ENCODE measurements at places on chromosomes 4 and X.

DNA sequence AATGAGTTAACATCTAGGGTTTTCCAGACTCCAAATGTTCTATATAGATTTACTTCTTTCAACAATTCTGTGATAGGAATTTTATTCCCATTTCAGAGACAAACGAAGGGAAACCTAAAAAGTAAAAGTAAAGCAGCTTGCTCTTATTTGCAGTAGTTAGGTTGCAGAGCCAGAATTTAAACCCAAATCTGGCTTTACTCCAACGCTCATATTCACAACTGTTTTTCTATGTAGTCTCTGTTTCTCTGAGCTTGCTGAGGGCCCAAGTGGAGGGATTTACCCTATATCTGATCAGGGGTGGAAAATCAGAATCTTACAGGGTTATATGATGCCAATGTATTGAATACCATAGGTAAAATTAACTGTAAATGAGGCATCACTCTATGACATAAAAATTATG, 599.1 kb upstream of the GRIA3 start:
- DNase-seq: no peak

GRCh38 chrX:111129921-111130320, 33.9 kb downstream of the PAK3 start:
- DNase-seq: no peak

GRCh38 chr4:164357957-164358356, 396.0 kb upstream of the SMIM31 start:
- DNase-seq: no peak

GRCh38 chrX:13938051-13938828, 91.5 kb downstream of the GEMIN8 start:
- DNase-seq: peak; percentile 55

DNA sequence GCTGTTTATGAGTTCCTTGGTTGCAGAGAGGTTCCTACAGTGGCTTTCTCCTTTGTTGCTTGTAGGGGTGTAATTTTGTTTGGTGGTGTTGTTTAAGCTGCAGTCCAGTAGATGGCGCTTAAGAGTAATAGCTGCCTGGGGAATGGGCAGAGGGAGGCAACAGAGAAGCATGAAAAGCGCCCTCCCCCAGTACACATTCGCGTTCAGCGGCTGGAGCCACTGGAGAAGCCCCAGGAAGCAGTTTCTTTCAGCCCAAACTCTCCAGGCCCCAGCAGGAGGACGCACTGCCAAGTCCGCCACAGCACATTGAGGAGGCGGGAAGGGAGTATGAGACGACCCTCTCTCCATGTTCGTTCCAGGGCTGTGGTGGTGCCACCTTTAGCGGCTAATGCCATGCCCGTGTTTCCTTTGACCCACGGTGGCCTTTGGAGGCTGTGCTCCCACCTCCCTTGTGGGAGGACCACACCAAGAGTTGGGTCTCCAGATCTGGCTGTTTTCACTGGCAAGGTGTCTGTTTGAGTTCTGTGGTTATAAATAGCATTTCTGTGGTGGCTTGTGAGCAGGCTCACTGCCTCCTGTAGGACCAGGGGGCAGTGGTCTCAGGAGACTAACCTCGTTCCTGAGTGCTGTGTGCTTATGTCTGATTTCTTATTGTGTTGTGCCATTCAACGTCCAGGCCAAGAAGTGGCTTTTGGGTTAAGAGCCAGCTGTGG, 252.3 kb downstream of the ARHGAP10 start:
- peak; percentile 79 for DNase-seq

GRCh38 chr4:169803413-169803812, 45.7 kb upstream of the HPF1 start:
- no peak for DNase-seq

- no peak for DNase-seq
Observed at GRCh38 chrX:134870419-134870818, 120.4 kb upstream of the SMIM10 start.

DNA sequence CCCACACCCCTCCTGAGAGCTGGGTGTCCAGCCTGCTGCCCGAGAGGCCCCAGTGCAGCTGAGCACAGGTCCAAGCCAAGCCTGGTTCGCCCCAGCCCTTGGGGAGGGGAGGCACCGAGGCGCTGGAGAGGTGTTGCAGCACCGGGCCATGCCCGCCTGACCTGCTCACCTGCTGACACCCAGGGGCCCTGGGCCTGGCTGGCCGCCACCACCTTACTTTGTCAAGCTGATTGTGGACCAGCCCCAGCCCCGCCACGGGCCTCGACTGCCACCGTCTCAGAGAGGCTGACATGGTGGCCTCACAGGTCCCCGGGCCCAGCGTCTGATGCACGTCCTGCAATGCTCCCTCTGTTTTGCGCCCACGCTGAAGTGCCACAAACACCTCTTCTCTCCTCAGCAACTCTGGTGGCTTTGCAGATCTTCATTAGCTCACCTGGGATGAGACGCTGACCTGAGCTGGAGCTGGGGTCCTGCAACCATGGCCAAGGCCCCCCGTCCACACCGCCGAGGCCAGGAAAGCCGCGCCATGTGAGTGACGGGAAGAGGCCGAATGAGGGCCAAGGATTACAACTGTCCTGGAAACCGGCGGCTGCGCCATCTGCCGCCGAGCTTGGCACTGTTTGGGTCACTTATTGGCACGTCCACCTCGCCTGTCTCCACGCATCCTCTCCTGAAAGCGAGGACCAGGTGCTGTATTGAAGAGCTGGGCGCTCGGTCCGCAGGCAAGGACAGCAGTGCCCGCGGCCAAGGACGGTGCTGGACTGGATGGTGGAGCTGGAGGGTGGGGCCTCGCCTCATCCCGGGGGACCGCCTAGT, 7.6 kb downstream of the CPLX1 start:
- DNase-seq: no peak

GRCh38 chr4:111977419-111977965, 167.8 kb upstream of the FAM241A start:
- no peak for DNase-seq

DNA sequence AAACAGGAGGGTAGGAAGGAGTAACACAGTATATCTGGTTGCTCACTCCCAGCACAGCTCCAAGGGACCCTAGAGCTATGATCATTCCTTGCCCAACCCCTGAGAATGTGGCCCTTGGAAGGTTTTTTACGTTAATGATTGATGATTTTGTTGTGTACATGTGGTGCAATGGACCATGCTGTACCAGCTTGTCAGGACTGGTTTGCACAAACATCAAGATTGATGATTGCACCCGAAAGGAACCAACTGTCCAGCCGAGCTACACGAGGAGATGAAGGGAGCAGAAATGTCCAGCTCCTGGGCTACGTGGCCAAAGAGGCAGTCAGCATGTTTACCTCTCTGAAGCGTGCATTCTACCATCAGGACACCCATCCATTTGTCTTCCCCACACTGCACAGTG, 83.2 kb upstream of the USP9X start:
- no peak for DNase-seq

- no peak for DNase-seq
Observed at GRCh38 chr4:124610211-124610610, 102.3 kb downstream of the ANKRD50 start.

DNA sequence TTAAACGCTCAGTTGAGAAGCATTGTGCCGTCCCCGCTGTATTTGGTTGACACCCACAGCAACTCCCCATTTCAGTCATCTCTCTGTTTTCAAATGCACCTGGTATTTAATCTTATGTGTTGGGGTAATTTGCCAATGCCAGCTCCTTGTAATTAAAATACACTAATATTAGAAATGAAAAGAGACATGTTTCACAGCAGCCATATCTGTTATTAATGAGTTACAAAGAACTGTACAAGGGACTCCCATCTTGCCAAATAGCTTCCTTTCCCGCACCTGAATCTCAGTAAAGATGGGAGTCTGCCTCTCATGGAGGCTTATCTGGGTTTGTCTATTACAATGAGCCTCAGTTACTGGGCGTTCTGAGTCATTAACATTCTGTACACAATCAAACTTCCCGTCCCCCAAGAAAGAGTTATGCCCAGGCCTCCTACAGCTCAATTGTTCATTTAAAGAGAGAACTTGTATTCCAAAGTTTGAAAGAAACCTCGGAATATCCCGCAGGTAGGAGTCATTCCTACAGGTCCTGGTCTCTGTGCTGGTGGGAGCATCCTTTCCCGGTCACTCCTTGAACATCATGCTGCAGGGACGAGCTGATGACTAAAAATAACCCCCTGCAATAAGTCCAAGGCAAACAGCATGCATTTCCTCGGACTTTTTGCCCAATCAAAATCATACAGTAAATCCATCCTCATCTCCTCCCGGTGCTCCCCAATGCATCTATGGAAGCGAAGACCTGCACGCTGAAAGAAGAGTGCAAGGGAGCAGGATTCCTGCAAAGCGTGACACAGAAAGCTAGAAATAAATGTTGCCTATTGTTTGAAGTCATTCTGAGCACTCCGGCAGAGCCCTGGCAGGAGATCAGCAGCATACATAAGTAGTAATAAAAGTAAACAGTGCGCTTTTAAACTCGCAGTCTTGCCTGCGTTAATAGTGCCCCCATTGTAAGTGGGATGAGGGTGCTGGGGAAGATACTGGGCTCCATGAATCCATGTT, 926 bp downstream of the NDP start:
- DNase-seq: no peak

GRCh38 chr4:38928974-38929373, 61.4 kb downstream of the FAM114A1 start:
- DNase-seq: no peak

- no peak for DNase-seq
Observed at GRCh38 chrX:28585767-28586166, 1.5 kb upstream of the IL1RAPL1 start.

DNA sequence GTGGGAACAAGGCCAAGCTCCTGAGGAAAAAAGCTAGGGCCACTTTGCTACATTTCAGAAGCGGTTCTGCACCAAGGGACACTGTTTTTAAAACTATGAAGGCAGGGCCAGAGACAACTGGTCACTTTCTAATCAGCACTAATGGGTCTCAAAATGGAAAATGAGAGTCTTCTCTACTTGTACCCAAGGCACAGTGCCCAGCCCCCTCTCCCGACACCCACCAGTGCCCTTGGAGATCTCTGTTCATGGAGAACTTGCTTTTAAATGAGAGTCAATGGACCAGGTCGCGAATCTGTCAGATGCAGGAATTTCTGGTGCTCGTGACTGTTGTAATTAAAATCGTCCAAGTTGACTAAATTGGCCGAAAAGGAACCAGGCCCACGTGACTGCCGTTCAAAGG, 591.6 kb downstream of the BCOR start:
- DNase-seq: no peak

DNA sequence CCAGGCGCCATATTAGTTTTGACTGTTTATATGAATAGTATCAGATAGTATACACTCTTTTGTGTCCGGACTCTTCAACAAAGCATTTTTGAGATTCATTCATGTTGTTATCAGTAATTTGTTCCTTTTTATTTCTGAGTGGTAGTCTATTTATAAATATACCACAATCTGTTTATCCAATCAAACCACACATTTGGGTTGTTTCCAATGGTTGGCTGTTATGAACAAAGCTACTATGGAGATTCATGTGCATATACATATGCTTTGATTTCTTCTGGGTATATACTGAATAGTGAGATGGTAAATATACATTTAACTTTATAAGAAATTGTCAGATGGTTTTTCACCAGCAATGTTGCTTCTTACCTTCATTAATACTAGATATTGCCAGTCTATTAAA, 36.8 kb upstream of the TAPT1 start:
- DNase-seq: no peak

DNA sequence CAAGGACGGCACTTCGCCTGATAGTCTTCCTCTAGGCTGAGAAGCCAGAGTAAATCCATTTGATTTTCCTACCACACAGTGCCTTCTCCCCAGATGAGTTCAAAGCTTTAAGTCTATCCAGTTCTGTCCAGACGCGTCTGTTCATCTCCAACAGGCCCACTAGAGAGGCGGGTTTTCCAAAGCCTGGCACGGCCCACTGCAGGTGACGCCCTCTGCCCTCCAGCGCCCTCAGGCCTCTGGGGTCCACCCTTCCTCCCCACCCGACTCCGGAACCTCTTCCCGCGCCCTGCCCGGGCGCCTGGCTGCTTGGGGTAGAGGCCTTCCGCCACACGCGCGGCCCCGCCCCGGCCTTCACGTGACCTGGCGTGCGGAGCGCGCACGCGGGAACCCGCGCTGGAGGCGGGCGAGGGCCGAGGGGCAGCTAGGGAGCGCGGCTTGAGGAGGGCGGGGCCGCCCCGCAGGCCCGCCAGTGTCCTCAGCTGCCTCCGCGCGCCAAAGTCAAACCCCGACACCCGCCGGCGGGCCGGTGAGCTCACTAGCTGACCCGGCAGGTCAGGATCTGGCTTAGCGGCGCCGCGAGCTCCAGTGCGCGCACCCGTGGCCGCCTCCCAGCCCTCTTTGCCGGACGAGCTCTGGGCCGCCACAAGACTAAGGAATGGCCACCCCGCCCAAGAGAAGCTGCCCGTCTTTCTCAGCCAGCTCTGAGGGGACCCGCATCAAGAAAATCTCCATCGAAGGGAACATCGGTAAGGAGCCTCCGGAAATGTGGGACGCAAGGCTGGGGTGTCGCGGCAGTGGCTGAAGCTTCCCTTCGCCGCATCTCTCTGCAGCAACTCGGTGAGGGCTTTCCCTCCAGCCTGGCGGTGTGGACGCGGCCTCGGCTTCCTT, at the start of gene DCK:
DCK (plus strand) TSS at position 469 of the 888 bp plus-strand sequence; CDS start at position 656, 187 bp downstream.
- peak; percentile 91 for DNase-seq

DNA sequence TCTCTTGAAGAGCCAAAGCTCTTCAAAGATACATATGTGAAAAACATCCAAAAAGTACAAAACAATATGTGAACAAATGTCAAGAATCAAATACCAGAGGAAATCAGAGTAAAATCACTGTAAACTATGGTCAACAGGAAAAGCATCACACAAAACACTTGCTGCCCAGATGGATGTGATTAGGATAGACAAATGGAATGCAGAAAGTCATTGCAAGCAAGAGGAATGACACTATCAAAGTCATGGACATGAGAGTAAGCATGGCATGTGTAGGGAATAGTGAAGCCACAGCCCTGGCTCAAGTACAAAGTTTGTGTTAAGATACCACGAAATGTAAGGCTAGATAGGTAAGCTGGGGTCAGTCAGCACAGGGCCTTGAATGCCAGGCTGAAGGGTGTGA, 37.7 kb downstream of the CLDN2 start:
- no peak for DNase-seq

- no peak for DNase-seq
Observed at GRCh38 chr4:151830168-151830567, 69.4 kb upstream of the GATB start.

GRCh38 chrX:1400742-1401471, 9.0 kb upstream of the SLC25A6 start:
- no peak for DNase-seq

DNA sequence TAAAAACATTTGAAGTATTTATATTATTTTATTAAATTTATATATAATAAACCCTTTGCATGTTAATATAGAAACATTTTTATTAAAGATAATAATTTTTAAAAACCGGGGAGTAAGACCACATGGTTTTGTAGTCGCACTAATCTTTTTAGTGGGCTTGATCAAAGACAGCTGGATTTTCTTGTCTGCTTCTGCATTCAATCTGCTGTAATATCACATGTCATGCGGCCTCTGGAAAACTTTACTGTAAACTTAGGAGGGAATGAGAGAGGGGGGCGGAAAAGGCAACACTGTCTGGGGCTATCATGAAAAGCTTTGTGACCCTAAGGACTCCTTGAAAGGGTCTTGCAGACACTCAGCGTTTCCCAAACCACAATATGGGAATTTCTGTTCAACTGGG, 62.8 kb upstream of the NLGN4X start:
- no peak for DNase-seq
